HCT116 (cell line): ENCODE measurements at places on chromosomes 4 and X. TPM values are rescaled to one million over a fixed set of nuclear protein-coding genes. Genes with fewer than 3 reads are reported as not detected.

- no peaks in the 10 kb centered on the region for H3K36me3 ChIP-seq
- H3K27ac ChIP-seq = peak overlapping the region; percentile 51
- peaks cover 29% of the 10 kb centered on the region for H3K4me1 ChIP-seq
Observed at GRCh38 chr4:142473960-142474338, 372.2 kb downstream of the INPP4B start.

- DNase-seq = no peak
- H3K27me3 ChIP-seq = no peaks in the 10 kb centered on the region
- no peak overlapping the region for H3K27ac ChIP-seq
- H3K36me3 ChIP-seq = no peaks in the 10 kb centered on the region
Observed at GRCh38 chr4:95058991-95059390, 301.2 kb downstream of the BMPR1B start.

The PCYT1B gene
- total RNA-seq = not detected

The CT45A10 gene
- total RNA-seq = not detected

DNA sequence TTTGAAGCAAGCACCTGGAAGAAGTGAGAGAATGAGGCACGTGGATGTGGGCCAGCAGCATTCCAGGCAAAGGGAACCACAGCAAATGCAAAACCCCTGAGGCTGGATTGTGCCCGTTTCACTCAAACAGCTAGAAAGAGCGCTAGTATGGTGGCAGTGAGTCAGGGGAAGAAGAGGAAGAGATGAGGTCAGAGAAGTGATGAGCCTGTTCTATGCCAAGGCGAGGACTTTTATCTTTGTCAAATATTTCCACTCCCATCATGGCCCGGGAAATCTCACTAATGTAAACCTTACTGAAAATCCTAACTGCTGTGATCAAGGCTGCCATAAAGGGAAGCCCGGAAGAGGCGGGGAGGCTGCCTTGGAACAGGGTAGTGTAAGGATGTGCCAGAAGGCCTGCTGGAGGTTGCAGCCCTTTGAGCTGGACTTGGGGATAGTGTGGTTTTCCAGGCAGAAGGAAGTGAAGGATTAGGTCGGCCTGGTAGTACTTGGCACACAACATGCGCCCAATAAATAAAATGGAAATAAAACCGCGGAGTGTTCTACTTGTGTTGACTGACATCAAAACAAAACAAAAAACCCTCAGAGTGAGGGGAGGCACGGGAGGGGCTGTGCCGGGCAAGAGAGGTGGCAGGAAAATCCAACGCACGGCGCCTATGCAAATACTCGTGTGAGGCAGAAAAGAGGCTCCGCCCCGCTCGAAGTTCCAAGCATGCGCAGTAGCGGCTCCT lies 1.2 kb upstream of the CDK16 start:
- peaks cover 6% of the 10 kb centered on the region; the same call in 1 of the 2 replicates for H3K4me1 ChIP-seq
- H3K27me3 ChIP-seq = no peaks in the 10 kb centered on the region
- no peak for DNase-seq
- peak overlapping the region; percentile 19; the same call in 1 of the 2 replicates for H3K4me3 ChIP-seq

The DCAF4L1 gene
- 0.39 TPM for total RNA-seq

GRCh38 chr4:48311896-48312295 lies 29.4 kb upstream of the SLAIN2 start:
- no peak for DNase-seq
- no peaks in the 10 kb centered on the region for H3K36me3 ChIP-seq
- no peak overlapping the region for H3K4me3 ChIP-seq
- H3K27ac ChIP-seq = no peak overlapping the region
